NCI-H345 (cell line): ENCODE measurements at places on chromosomes 1 and 21.
A peak's percentile ranks its signal among the peaks of the same experiment; 100 is the strongest.

DNA sequence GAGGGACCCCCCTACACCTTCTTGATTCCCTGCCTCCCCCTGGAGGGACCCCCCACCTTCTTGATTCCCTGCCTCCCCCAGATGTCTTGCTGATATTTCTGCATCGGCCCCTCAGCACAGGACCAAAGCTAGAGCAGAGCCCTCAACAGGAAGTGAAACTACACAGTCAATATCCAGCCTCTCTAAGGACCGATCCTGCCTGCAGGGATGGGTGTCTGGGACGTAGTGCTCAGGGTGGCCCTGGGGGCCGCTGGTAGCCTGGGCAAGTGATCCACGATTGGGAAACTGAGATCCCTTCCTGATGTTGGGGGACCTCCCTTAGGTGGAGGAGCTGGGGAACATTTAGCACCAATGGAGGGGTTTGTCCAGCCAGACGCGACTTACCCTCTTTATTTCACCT is 3.9 kb upstream of the LEFTY2 start:
- no peak for DNase-seq

- no peak for DNase-seq
Observed at GRCh38 chr1:100752791-100753190, 33.2 kb downstream of the VCAM1 start.

DNA sequence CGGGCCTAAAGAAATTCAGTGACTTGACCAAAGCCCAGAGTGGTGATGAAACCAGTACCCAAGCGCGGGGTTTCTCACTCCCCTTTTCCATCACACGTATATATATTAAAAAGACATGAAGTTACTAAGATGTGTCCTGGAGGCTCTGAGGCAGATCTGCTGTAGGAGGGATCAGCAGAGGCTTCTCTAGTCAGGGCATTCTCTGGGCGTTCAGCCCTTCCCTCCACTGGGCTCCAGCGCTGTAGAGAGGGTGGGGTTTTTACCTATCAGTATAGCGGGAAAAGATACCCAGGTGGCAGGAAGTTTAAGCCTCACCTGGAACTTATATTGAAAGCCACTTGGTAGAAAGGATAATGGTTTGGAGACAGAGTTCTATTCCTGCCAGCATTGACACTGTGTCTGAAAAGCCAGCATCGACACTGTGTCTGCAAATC is 862 bp upstream of the PLEKHO1 start:
- DNase-seq = peak; percentile 58

- DNase-seq = no peak
Observed at GRCh38 chr1:183914891-183915290, 110.0 kb downstream of the RGL1 start.

GRCh38 chr1:216710598-216711333 is 12.5 kb downstream of the ESRRG start:
- no peak for DNase-seq

GRCh38 chr1:225498549-225499136 is 70.8 kb upstream of the LBR start:
- no peak for DNase-seq

- DNase-seq = no peak
Observed at GRCh38 chr1:234616644-234617043, 6.7 kb upstream of the IRF2BP2 start.
